ENCODE measurements at places on chromosomes 4 and X.

- peak; percentile 53 for DNase-seq
Observed at GRCh38 chrX:132853040-132853439, 105.4 kb downstream of the HS6ST2 start.

DNA sequence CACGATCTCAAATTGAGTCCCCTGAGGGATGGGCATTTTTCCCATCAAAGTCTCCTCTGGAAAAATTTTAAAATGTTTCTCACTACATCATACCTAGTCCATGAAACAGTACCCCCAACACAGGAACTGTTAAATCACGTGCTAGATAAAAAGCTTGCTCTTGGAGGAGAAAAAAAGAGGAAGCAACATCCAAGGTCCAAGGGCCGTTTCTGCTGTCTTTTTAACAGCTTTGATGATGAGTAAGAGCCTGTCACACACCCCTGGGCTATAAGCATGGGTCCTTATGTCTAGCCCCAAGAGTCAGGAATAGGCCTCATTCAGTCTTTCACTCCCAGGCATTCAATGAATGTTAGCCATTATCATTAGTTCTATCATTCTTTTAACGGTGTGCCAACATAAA lies 128.9 kb downstream of the SH3KBP1 start:
- peak; percentile 37 for DNase-seq

DNA sequence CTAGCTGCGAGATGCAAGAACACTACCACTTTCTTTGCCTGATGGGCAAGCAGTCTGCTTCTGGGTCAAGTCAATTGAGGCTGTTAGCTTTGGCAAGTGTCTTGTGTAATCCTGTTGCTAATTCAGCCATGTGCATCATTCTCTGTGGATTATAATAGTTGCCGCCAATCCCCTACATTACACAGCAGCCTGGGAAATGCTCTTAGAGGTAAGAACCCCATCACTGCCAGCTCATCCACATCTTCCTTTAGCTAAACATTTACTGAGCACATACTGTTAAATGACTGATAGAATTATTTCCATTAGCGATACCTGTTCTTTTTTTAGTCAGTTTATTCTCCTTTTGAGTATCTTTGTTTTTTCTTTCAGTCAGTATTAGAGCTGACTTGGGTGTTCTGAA lies 116.2 kb downstream of the CBR4 start:
- DNase-seq: no peak

DNA sequence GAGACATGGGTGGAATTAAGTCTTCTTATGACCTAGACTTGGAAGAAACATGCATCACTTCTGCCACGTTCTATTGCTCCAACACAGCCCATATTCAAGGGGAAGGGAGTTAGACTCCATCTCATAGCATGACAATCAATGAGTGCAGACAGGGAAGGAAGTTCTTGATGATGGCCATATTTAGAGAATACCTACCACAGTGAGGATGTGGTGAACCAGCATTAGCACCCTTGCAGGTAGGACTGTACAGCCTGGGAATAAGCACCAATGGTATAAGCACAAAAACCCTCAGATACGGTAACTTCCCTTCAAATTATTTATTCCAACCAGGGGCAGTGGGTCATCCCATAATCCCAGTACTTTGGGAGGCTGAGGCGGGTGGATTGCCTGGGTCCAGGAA lies 29.8 kb downstream of the PAGE2 start:
- DNase-seq: no peak

DNA sequence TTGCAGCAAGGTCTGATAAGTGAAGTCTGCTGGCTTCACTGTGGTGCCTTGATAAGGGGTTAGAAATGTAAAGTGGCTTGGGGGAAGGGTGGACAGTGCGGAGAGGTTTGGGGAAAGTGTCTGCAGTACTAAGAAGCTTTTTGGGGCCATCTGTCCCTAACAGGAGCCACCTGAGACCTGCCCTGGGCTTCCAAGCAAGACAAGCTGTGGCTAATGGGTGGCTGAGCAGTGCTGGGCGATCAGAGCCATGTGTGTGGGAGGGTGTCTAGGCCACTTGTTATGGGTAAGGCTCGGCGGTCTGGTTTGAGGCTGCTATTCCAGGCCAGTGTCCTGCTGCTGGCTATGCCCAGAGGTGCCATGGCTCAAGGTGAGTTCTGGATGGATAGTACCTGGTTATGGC lies 185.4 kb upstream of the MTMR8 start:
- no peak for DNase-seq

DNA sequence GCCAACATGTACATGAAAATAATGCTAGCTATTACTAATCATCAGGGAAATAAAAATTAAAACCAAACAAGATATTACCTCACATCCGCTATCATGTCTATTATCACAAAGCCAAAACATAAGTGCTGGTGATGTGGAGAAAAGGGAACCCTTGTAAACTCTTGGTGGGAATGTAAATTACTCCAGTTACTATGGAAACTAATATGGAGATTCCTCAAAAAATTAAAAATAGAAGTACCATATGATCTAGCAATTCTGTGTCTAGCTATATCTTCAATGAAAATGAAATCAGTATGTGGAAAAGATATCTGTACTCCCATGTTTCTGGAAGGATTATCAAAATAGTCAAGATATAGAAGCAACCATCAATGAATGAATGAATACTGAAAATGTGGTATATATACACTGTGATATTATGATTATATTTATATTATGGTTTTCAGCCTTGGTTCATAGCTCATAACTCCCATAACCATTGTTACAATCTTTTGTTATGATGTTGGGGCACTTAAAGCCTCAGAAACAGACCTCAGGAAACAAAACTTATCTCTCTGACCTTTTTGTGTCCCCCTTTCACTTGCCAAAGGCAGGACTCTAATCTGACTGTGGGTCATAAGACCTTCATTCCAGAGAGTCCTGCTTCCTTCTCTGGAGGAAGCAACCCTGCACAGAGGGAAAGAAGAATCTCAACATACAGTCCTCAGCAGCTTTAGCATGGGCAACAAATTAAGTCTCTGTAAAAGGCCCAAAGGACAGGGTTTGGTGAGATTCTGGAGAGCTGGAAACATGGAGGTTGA lies 933.2 kb downstream of the ADGRL3 start:
- DNase-seq: no peak

- no peak for DNase-seq
Observed at GRCh38 chr4:24801136-24801855, 5.9 kb downstream of the SOD3 start.

- DNase-seq: no peak
Observed at GRCh38 chr4:1045595-1046201, 34.3 kb downstream of the FGFRL1 start.

GRCh38 chrX:2521092-2521926 lies 20.5 kb upstream of the DHRSX start:
- no peak for DNase-seq

DNA sequence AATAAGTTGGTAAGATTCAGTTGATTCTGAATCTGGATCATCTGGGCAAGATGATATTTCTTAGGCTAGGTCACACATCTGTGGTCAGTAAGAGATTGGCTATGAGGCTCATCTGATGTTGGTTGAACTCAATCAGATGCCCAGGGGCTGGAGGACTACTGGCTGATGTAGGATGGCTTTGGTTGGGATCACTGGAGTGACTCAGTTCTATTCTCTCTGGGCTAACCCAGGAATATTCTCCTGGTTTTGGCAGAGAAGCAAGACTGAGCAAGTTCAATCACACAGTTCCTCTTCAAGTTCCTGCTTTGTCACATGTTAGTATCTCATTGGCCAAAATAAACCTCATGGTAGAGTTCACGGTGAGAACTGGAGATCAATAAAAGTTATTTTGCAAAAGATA lies 902.3 kb upstream of the SLIT2 start:
- DNase-seq: no peak

GRCh38 chr4:183360161-183360919 lies 38.1 kb upstream of the CLDN24 start:
- no peak for DNase-seq

DNA sequence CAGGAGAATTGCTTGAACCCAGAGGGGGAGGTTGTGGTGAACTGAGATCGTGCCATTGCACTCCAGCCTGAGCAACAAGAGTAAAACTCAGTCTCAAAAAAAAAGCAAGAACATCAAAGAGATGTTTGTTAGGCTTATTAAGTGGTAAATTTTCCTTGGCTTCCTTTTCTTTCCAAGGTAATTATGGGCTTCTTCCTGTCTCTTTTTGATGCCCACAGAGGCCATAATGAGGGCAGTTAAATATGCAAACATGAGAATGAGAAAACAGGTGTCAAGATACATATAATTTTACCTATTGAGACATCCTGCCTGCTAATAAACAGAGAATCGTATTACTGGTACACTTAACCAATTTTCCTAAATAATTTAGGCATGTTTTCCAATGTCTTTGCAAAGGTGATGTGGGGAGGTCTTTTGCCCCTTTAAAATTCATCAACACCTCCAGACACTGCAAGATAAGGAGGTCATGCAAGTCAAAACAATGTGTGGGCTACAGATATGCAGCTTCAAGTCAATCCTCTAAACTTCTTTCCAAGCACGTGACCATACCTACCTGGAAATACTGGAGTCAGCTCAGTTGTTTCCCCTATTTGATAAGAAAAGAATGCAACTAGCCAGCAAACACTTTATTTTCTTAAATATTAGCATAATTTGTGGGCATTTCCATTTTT lies 2.7 kb downstream of the SLC39A8 start:
- DNase-seq: no peak

GRCh38 chrX:40300286-40300890 lies 202.6 kb upstream of the BCOR start:
- no peak for DNase-seq

- no peak for DNase-seq
Observed at GRCh38 chrX:13036896-13037295, 7.5 kb downstream of the FAM9C start.

DNA sequence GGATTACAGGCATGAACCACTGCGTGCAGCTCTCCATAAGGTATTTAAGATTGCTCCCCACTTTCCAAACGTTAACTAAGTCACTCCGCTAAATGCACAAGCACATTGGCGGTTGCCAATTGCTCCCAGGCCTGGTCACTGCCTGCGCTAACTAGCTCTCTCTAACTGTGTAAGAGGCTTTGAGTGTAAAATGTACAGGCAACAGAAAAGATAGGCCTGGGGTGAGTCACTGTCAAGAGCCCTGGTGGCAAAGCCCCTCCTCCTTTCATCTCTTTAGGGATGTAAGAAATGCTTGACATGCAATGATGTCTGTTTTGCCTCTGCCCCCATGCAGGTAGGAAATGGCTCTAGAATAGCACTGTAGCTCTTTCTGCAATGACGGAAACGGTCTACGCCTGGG lies 329.7 kb upstream of the GATB start:
- DNase-seq: no peak

- peak; percentile 31 for DNase-seq
Observed at GRCh38 chr4:148315049-148315448, 127.2 kb downstream of the NR3C2 start.

DNA sequence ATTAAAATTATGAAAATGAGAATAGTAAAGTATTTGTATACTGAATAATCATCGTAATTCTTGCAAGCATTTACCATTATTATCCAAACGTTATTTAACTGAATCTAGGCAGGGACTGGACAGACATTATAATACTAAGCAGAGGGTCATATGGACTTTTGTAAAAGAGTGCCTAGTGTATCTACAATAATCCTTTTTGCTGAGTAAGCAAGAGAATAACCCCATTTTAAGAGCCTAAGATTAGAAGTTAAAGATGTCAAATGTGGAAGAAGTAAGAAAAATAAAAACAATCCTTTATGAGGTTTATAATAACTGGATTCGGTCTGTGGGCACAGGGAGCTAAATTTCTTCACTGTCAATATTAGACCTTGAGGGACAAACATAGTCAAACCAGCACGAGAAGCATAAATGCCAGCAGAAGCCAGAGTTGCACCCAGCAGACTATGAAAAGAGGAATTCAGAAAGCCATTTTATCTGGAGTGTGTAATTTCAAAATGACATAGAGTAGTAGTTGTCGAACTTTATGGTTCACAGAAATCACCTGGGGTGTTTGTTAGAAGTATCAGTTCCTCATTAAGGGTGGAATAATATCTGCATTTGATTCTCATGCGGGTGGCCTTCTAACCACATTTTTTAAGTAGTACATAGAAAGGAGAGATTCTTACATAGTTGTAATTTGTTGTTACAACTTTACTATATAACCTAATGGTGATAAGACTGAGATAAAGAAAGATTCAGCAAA lies 39.7 kb upstream of the DCLK2 start:
- no peak for DNase-seq

- DNase-seq: peak; percentile 96
Observed at GRCh38 chr4:127708985-127709384, 21.2 kb upstream of the SLC25A31 start.

- no peak for DNase-seq
Observed at GRCh38 chrX:132433551-132433950, 55.3 kb downstream of the MBNL3 start.

DNA sequence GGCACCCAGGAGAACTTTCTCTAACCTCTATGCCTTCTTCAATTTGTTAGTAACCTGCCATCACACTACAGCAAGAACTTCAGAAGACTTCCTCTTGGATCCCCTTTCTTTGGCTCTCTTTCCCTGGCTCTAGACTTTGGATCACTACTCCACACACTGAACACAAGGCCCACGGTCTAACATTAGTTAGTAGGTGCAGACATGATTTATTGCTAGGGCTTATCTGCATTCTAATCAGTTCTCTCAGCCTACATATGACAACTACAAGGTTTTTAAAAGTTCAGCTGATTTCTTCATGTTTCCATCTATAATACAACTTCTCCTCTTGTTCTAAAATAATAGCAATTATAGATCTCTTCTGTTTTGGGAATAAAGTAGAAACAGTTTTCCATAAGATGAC lies 209.1 kb upstream of the ANXA10 start:
- DNase-seq: no peak

GRCh38 chr4:90824266-90825150 lies 697.3 kb downstream of the CCSER1 start:
- DNase-seq: no peak

DNA sequence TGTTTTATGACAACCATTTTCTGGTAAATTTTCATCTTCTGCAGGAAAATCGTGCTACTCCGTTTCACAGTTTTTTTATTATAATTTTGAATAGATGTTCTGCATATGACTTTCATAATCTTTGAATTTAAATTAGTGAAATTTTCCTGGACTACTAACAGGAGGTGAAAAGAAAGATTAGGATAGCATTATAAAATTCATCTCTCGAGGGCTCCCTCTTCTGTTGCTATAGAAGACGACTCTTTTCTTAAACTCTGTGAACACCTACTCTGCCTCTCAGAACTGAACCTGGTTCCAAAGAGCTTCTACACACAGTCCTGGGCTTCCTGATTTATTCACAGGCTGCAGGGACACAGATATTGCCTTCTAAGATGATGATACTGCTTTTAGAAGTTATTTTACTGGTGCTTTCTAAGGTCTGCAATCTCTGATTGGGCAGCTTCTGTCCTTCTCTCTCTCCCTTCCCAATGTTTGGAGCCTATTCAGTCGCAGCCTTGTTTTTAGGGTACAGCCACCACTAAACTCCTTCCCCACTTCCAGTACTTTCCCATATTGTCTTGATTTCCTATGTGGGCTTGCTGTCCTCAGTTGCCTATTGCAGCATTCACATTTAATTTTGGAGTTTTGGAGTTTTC lies 10.1 kb upstream of the SAP30 start:
- peak; percentile 33 for DNase-seq

Measured in PC-3 (cell line).